ENCODE measurements at places on chromosomes 4 and X.
A peak's percentile ranks its signal among the peaks of the same experiment; 100 is the strongest.

DNA sequence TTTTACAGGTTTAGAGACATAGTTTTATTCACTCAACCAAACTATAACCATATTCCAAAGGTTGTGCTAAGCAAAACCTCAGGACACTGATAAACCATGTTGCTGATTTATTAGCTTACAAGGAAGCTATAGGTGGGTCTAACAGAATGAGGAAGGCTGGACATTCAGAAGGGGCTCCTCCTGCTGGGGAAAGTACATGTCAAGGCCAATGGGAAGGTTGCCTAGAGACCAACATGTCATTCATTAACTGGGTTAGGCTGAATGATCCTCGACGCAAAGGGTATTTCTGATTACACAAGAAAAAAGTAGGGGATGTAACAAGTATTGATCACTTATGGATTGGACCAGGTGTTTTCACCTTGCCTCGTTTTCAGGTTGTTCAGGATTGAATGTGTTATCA lies 30.3 kb downstream of the SLC10A6 start:
- no peak for DNase-seq

GRCh38 chr4:107780665-107781064 lies 44.1 kb upstream of the SGMS2 start:
- DNase-seq, result no peak

DNA sequence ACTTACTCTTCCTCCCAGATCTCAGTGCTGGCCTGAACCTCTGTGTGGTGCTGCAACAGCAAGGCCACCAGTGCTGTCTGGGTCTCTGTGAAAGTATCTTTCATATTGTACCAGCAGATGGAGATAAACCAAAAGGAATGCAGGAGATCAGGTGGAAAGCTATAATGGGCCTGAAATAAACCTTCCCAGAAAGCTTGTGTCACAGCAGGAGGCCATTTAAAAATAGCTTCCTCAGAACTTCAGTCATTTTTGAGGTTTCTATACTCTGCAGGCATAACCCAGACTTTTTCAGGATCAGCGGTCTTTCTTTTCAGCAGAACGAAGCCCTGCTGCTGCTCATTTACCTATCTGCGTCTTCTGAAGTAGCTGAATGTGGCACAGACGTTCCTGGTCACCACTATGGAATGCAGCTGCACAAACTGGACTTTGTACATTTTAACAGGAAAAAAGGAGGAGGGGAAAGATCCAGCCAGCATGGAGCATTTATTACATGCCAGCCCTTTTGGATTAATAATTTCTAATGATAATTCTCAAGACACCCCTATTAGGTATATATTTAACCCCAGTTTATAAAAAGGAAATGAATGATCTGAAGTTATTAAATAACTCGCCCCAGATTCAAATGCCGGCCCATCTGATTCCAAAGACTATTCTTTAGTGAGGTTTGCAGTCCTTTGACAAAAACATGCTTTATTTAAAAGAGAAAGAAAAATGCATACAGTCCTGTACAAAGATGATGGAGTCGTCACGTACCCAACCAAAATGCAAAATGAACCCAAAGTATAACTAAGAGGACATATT lies 119.7 kb downstream of the NFKB1 start:
- DNase-seq, result no peak

DNA sequence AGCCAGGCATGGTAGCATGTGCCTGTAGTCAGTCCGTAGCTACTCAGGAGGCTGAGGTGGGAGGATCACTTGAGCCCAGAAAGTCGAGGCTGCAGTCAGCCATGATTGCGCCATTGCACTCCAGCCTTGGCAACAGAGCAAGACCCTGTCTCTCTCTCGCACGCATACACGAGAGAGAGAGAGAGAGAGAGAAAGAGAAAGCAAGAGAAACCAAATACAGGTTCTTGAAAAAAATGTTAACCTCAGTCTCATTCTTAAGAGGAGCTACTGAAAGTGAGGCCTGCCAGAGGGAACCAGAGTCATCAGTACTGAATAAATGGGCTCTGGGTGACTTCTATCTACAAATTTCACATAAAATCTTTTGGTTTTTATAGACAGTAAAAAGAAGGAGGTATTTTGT lies 42.9 kb downstream of the KIAA0232 start:
- no peak for DNase-seq

DNA sequence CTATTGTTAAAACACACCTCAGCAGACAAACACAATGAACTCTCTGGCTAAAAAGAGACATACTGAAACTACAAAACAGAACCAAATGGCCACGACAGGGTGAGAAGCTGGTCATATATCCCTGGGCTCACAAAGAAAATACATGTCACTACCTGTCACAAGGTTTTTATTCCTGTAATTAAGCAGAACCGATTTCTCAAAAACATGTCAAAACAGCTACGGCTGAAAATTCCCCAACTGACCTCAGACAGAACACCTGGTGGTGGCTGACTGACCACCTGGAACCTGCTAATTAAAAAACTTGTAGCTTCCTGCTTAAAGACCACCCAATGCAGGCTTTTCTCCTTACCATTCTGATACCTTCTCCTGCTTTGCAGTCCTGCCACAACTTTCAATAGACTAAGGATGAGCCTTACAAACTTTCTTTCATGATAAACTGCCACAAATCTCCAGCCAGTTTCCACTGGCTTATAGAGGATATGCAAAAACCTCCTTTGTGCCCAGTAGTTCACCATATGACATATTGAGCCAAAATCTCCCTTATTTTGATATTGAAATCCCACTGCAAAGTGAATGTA lies 571.9 kb downstream of the SPOCK3 start:
- no peak for DNase-seq

DNA sequence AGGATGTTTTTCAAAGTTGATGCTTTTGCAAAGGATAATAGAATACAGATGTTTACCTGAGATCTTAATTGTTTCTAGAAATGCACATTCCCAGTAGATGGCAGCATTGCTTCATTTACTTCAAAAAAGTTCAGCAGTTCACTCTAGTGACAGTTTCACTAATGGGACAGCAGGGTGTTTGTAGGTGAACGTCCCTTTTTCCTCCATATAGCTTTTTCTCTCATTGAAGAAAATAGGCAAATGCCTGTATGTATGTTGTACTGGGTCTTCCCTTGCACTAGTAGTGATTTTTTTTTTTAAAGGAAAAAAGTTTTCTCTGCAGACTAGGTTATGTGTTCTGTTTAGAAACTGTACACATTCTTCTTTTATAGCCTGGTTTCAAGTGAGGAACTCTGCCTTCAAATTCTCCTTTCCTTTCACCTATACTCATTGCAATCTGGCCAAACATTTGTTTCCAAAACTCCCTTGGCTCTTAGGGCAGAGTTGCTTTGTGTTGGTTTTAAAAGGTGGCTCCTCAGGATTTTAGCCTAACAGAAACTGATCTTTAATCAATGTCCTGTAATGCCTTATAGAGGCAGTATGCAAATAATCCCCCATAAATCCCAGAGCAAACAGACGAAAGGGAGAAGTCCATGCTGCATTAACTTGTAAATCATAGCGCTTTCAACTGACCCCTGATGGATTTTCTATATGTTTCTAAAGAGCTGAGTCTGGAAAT lies 86.3 kb downstream of the EGF start:
- no peak for DNase-seq

- no peak for DNase-seq
Observed at GRCh38 chr4:40321574-40322275, 13.4 kb upstream of the CHRNA9 start.

DNA sequence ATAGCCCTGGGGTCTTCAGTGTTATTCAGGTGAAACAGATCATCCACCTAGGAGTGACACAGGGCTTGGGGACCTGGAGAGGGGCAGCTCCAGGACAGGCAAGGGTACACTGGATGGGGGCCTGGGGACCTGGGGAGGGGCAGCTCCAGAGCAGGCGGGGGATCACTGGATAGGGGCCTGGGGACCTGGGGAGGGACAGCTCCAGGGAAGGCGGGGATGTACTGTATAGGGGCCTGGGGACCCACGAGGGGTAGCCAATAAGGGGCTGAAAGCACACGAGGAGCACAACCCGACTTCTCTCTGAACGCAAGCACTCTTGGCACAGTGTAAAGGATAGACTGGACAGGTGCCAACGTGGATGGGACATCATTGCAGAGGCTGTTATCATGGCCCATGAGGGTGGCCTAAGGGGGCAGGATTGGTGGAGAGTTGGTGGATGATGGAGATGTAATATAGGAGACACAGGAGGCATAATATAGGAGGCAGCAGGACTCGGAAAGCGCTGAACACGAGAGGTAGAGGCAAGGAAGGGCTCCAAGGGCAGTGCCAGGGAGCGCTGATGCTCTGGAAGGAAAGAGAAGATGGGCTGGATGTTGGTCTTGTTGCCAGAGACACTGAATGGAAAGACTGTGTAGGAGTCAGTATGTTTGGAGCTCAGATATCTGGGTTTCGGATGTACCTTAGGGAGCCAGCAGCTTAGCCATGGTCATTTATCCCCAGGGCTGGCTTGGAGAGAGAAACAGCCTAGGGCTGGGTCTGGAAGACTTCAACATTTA lies 37.9 kb upstream of the FGFBP2 start:
- no peak for DNase-seq

DNA sequence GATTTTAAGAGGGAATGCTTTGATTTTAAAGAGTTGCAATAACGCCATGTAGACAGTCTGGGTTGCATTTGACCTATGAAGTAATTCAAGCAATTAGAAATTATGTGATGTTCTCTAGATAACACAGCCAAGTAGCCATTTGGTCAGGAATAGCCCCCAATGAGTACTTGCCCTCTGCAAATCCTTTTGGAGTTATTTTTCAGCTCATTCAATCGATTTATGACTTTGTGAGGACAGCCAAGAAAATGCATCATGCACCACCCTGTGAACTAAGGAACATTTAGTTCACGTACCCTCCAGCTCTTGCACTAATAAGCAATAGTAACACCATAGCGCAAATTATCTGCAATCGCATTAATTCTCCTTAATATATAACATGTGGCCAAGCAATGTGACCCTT lies 552.6 kb upstream of the INTU start:
- no peak for DNase-seq

GRCh38 chr4:136025540-136025939 lies 1506.8 kb downstream of the PCDH18 start:
- DNase-seq, result no peak

DNA sequence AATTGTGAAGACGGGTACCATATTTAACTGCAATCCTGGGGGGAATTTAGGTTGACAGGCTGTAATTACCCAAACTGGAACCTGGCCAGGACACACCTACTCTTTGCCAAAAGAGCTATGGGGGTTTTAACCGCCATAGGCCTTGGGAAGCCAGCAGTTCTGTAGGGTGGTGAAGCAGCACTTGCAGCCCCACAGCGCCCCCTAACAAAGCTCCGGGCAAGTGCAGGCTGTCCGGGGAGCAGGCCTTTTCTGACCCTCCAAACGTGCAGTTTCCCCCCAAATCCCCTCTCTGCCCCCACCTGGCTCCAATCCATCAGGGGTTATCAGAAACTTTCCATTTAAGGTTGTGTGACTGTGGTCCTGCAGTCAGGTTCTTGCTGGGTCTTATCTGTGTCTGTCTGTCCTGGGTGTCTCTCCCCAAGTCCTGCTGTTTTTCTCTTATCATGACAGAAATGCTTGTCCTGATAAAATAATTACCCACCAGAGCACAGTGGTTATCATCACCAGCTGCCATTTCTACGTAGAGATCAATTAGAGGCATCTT lies 350.9 kb downstream of the MID1IP1 start:
- peak; percentile 23 for DNase-seq

- DNase-seq, result no peak
Observed at GRCh38 chrX:75968293-75968692, 183.2 kb upstream of the MAGEE2 start.

- DNase-seq, result no peak
Observed at GRCh38 chrX:42384956-42385355, 393.0 kb downstream of the PPP1R2C start.

GRCh38 chr4:65893271-65893670 lies 223.0 kb upstream of the EPHA5 start:
- no peak for DNase-seq

DNA sequence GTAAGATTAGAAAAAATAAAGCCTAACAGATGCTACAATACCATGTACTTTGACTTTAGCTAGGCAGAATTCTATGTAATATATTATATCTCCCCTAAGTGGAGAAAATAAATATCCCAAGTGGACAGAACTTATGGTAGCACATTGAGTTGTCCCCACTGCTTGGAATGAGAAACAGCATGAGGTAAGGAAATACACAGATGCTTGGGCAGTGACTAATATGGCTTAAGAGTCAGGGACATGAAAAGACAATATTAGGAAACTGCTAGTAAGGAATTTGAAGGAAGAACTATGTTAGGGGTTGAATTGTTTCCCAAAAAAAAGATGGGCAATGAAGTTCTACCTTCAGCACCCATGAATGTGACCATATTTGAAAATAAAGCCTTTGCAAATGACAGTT lies 2265.1 kb downstream of the PCDH7 start:
- no peak for DNase-seq

- DNase-seq, result no peak
Observed at GRCh38 chrX:17377795-17378194, 2.8 kb downstream of the NHS start.

DNA sequence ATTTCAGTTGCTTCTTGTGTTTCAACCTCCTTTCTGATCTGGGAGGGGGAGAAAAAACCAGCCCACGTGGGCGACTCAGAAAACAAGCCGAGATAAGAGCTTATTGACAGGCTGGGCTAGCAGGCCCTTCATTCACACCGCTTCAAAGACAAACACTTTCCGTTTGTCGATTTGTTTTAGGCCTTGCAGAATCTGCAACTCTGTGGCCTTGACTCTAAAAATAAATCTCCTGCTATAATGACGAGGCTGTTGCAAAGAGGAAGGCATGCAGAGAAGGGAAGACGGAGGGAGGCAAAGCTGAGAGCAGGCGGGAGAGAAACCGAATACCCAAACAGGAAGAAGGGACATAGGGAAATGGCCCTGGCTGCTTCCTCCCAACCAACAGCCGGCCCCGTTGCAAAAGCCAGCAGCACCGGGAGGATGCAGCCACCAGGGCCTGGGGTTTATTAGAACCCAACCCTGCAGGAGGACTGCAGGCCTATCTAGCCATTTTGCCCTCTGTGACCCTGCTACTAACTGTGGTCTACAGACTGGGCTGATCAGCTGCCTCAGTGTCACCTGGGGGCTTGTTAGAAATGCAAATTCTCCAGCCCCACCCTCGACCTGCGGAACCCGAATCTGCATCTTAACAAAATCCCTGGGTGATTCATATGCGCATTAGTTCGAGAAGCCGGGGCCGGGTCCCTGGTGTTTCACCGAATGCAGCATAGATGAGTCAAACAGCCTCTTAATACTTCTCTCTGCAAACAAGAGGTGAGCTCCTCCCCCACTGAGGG lies 325.5 kb downstream of the BCOR start:
- peak; percentile 53 for DNase-seq
